ENCODE measurements at places on chromosomes 5 and 9.
A peak's percentile ranks its signal among the peaks of the same experiment; 100 is the strongest.

DNA sequence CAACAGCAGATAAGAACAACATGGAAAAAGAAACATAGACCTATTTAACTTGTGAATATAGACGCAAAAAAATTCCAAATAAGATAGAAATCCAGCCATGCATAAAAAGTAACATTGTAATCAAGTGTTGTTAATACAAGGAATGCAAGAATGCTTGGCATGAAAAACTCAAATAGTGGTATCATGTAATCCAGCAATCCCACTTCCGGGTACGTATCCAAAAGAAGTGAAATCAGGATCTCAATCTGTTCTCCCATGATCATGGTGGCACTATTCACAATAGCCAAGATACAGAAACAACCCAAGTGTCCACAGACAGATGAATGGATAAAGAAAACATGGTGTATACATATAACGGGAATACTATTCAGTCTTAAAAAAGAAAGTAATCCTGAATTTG lies 437.4 kb downstream of the ARHGEF28 start:
- no peak for DNase-seq

DNA sequence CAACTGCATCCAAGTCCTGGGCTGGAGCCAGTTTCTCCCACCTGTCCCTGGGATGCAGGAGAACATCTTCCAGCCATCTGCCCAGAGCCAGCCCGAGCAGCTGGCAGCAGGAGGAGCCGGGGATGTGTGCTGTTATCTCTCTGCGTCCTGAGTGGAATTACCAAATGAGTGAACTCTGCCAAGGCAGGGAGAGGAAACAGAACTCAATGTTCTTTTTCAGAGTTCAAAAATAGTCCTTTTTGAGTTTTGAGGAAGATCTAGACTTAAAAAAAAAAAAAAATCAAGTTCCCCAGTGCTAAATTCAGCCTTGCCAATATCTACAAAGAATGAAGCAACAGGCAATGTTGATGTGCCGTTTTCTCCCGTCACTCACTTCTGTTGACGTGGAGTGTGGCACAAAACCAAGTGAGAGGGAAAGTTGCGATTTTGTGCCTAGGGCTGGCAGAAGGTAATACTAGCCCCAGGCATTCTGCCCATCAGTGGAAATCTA lies 56.2 kb downstream of the TMOD1 start:
- DNase-seq: no peak

- DNase-seq: no peak
Observed at GRCh38 chr5:16937503-16938161, 1.5 kb upstream of the MYO10 start.

DNA sequence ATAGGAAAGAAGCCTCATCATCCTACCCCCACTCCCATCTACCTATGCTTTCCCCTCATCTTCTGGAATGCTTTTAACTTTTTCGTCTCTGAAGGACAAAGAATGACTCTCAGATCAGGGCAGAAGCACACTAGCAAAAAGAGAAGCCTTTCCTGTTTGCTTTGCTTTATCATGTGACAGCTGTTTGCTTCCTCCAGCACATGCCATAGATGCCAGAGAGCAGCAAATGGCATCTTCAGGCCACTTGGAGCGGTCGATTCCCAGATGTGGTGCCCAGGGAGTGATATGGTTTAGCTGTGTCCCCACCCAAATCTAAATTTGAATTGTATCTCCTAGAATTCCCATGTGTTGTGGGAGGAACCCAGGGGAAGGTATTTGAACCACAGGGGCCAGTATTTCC lies 294.8 kb downstream of the GADD45G start:
- no peak for DNase-seq

GRCh38 chr5:143691945-143692290 lies 120.0 kb upstream of the HMHB1 start:
- DNase-seq: no peak

- no peak for DNase-seq
Observed at GRCh38 chr5:6510132-6510531, 61.5 kb downstream of the UBE2QL1 start.

DNA sequence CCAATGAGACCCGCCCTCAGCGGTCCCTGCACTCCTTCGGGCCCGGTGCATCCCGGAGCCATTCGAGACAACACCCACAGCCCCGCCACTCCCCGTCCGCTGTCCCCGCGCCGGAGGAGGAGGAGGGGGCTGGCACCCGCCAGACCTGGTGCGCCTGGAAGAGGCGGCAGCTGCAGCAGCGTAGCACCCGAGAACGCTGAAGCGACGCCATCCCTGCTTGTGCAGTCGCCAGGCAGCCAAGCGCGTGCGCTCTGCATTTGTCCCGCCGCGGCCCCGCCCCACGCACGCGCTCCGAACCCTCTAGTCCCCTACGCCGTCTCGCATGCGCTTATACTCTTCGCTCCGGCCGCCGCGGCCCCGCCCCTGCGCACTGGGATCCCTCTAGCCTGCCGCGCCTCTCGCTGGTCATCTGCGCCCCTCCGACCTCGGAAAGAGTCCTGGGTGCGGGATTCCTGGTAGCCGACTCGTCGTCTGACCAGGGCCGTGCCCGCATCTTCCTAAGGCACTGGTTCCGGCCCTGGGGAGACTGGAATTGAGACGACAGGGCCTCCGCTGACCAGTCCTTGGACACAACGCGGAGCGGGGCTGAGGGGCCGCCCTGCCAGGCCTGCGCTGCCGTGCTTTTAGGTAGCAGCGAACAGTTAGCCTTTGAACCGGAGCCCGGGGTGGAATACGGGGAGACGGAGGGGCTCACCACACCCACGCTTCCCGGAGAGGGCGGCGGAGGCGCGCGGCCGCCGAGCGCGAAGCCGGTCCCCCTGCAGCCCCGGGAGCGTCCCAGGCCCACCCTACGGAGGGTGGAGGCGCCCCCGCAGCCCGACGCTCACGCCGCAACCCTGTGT lies at the start of gene MRNIP:
TSS of gene MRNIP (minus strand) at position 232 of the 842 bp plus-strand sequence. CDS start at position 211, 21 bp downstream.
- peak; percentile 58 for DNase-seq

- no peak for DNase-seq
Observed at GRCh38 chr5:36237751-36238150, 4.0 kb downstream of the NADK2 start.

GRCh38 chr5:170132269-170132975 lies 26.7 kb downstream of the FOXI1 start:
- DNase-seq: peak; percentile 59

DNA sequence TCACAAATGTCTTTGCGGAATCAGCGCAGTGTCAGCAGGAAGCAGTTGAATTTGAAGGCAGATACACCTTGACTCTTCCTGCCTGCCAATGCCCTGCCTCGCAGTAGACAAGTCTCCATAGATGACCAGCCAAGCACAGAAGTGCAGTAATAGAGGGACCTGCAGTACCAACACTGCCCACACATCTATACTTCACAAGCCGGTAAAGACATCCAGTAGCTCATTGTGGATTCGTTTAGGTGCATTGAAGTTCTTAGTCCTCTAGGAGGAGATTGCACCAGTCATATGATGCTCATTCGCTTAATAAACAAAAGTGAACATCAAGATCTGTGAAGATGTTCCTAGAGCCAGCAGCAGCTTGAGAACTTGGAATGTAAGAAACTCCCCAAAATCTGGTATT lies 7.1 kb upstream of the IFNA2 start:
- DNase-seq: no peak

DNA sequence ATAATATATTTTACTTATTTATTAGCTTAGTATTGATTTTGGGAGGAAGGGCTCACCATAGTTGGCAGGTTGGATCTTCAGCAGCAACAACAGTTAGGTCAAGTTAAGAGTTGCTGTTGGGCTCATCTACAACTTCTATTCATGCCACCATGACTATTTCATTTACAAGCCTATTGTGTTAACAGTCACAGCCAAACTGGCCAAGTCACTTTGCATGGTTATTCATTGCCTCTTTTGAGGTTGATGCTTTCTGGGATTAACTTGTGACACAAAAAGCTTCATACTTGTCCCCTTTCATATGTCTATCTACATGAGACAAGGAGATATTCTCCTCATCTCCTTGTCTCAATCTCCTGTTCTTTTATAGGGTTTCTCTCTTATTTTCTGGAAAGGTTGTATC lies 98.3 kb downstream of the WDR70 start:
- DNase-seq: no peak

- no peak for DNase-seq
Observed at GRCh38 chr9:5892456-5893133, 1.9 kb downstream of the MLANA start.

- no peak for DNase-seq
Observed at GRCh38 chr9:129336130-129336528, 158.1 kb upstream of the IER5L start.

DNA sequence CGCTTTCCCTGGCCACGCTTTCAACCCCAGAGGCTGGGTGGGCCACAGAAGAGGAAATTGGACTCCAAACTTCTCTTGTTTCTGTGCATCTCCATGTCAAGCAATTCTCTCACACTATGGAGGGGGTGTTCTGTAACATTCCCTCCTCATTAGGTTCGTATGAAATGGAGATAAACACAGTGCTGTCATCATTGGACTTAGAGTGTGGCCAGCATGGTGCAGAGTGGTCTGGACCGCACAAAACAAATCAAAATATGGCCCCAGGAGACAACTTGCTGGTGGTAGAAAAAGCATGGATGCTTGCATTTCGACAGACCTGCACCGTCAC lies 655.2 kb downstream of the BNC2 start:
- DNase-seq: no peak

GRCh38 chr5:170557314-170557713 lies 53.5 kb downstream of the KCNIP1 start:
- DNase-seq: no peak

DNA sequence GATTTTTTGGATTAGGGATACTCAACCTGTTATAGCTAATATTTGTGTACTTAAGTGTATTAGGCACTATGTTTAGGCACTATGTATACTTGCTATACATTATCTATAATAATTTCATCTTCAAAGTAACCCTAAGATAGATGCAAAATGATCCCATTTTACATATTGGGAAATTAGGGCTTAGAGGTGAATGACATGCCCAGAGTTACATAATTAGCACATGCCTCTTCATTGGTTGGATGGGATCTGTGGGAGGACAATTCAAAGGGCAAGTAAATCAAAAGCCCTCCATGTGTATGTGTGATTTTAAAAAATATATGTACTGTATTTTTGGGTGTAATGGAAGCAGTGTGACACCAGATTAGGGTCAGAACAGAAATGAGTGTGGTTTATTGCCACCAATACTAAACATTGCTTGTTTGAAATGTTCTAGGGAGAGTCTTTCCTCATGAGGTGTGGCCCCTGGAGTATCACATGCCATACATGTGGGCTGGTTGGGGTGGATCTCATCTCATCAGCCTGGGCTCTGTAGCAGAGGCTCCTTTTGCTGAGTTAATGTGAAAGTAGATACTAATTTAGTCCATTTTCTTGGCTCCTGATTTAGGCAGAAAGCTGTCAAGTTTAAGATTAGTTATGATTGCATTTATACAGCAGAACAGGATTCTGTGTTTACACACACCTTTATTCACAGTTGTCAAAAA lies 5.5 kb downstream of the C9orf85 start:
- no peak for DNase-seq

DNA sequence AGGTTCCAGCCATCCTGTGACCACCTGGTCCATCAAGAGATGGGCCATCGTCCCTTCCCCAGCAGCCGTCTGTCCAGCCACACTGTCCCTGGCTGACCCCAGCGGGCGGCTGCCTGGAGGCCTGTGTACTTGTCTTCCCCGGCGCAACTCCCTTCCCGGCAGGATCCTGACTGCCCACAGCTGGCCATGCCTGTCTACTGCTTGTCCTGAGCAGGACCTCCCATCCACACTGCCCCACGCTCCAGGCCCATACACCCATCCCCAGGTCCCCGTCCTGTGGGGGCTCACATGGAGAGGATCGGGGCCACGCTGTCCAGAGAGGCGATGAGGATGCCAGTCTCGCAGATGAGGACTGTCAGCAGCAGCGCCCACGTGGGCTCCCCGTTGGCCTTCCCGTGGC lies 35.5 kb downstream of the SLC12A7 start:
- DNase-seq: no peak

- DNase-seq: no peak
Observed at GRCh38 chr9:38336341-38336740, 56.2 kb upstream of the ALDH1B1 start.

DNA sequence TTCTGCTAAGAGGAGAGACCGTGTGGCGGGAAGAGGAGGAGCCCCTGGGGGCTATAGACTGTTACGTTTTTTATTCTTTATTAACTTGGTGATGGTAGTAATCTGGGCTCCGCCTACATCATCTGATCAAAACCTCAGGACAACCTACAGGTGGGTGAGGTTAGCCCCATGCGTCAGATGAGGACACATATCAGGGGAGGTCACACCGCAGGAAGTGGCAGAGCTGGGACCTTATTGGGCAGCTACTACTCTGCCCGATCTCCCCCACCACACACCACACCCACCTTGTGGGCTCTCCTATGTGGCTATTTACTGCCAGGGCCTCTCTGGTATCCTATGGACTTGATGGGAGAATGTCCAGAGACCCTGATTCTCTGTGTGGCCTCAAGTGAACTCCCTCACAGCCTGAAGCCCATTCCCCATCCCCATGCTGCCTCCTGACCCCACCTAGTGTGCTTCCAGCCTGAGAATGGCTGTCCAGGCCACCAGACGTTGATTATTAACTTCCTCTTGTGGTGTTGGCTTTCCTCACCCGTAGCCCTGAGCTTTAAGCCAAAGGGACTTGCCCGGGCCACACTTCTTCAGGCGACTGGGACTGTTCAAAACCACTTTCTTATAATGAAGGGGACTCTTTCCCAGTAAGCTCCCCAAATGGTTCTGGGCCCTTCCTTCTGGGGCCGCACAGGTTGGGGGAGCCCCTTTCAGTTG lies 8.2 kb downstream of the UNC5A start:
- DNase-seq: no peak

DNA sequence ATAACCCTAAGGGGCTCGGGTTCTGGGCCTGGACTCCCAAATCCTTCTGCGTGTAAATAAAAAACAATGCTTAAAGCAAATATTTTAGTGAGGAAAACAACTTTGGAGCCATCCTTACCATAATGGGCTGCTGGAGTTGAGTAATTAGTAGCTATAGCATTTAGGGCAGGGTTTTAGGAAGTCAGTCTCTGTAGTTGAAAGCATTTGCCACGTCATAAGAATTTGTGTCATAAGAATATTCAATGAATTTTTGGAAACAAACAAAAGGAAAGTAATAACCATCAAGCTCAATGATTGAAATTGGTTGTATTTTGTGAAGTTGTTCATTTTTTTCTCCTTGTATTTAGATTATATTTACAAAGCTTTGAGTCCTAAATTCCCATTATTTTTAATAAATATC lies 114.8 kb upstream of the ELL2 start:
- no peak for DNase-seq

- no peak for DNase-seq
Observed at GRCh38 chr9:133973791-133974630, 18.1 kb downstream of the VAV2 start.

DNA sequence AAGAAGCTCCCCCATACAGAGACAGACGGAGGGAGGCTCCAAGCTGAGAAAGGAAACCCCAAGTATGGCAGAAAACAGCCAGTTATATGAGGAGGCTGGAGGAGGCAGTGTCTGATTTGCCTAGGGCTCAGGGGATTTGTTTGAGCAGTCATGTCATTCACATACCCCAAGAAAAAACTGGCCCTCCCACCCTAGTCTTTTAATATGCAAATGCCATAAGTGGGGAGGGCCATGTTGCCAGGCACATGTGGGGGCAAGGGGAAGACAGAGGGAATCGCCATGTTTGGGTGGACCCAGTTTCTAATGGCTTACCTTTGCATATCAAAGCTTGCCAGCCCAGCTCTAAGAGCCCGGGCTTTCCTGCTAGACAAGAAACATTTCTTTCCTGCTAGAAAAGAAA lies 1163.8 kb downstream of the TAF11L14 start:
- no peak for DNase-seq
